Stimulated activated CD8-positive, alpha-beta memory T cell treated with anti-CD3 and anti-CD28 coated beads, Interleukin-4, amount 100 ng/mL, for 48 hours (primary cell): ENCODE measurements at places on chromosomes 6 and 20.

DNA sequence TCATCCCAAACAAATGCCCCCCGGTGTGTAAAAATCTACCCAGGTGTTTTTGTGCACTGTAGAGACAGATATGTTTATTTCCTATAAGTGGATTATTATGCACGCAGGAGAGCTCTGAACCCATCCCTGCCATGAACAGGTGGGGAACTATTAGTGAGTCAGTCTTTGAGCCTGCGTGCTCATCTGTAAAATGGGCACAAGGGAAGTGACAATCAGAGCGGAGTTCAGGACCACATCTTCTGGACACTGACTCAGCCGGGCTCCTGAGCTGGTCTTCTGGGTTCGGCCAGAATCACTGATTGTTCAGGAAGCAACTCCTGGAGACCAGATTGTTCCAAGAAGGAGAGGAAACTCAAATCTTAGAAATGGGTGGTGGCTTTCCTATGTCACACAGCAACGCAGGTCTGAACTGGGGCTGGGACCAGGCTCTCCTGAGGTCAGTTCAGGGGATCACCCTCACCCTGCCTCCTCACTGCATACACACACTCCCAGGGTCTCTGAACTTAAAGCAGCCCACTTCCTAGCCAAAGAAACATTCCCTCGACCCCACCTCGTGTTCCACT, 27.3 kb upstream of the TGM2 start:
- DNase-seq, result no peak

DNA sequence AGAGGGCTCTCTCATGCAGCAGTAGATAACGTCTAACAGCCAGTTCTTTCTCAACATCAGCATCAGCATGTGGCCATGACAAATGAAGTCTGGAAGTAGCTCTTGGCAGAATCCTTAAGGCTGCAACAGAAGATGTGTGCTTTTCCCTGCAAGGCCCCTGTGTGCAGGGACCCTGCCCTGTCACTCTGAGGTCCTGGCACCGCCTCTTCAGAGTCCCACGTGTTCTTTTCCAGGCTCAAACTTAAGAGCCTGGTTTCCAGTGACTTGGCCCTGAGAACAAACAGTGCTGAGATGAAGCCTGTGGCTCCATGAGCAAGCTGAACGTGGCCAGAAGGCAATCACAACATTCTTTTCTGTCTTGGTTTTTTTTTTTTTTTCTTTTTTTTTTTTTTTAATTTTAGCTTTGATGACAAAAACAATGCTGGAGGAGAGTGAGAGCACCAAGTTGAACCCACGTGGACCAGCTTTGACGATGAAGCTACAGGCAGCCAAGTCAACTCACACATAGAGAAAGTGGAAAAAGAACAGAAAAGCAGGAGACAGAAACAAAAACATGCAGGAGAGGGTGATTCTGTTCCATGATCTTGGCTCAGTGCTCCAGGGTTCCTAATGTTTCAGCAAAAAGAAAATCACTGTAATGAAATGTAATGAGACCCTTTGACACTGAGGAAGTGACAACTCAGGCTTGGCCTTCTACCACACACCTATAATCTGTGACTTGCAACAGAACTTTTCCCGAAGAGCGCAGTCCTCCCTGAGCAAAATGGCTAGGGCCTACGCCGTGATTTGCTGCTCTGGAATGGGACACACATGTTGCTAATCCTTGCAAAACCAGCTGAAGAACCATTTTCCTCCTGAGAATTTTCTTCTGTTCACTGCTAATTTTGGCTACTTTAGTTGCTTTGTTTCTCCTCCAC, 86.1 kb downstream of the FOXC1 start:
- no peak for DNase-seq

- DNase-seq, result no peak
Observed at GRCh38 chr20:37329481-37330165, 16.3 kb upstream of the SRC start.

DNA sequence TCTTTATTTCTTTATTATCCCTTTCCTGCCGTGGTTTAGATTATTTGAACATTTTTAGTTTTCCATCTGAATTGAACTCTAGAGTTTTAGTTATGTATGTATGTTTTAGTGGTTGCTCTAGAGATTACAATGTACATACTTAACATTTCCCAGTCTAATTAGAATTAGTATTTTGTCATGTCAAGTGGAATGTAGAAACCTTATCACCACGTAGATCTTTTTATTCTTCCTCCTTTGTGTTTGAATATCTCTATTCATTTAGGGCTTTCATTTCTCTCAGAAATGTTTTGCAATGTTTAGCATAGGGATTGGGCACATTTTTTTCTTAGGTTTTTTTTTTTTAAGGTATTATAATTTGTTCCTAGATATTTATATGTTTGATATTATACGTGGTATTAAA, 73.1 kb upstream of the EZR start:
- DNase-seq, result no peak

- DNase-seq, result no peak
Observed at GRCh38 chr6:163062790-163063189, 335.0 kb downstream of the PACRG start.

GRCh38 chr6:44556046-44556445, 168.5 kb downstream of the CDC5L start:
- DNase-seq, result no peak

DNA sequence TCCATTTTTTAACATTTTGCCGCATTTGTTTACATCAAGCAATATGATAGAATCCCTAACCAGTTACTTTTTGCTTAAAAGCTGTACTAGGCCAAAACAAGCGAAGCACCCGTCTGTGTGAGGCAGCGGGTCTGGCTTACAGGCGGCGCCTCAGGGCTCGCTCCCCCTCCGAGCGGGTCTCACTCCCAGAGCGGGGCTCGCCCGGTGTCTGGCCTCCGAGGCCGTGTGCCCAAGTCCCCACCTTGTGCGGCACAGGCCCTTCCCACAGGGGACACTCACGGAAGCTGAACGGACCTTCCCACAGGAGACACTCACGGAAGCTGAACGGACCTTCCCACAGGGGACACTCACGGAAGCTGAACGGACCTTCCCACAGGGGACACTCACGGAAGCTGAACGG, 23.4 kb downstream of the ZBTB46 start:
- DNase-seq, result no peak

GRCh38 chr20:21147593-21147992, 21.7 kb downstream of the KIZ start:
- DNase-seq, result no peak

- DNase-seq, result no peak
Observed at GRCh38 chr6:151904631-151905030, 97.1 kb downstream of the ESR1 start.

DNA sequence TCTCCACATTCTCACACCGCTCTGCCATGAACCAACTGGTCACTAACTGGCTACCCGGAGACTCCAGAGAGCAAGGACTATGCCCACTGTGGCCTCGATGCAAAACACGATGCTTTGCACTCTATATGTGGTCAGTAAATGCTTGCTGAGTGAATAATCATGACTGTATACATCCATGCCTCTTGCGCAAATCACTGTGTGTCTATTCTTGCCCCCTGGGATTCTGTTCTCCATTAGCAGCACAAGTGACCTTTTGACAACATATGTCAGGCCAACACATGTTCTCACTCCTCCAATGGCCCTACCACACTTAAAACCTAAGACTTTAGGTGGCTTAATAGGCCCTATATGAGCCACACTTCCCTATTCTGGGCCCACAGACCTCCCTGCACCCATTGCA, 16.9 kb downstream of the KIF16B start:
- DNase-seq, result no peak

DNA sequence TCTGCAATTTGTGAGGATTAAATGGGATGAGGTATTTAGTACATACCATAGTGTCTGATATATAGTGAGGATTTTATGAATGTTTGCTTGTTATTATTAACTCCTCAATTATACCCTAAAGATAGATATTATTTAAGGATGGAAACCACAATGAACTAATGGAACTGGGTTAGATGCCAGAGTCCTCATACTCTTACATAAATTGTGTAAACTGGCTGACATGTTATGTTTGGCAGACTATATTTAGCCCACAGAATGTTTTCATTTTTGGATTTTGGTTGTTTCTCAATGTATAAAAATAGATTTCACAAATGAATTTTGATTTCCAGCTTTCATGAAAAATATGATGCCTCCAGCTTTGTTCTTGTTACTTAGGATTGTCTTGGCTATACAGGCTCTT, 37.6 kb downstream of the HTR1B start:
- DNase-seq, result no peak

DNA sequence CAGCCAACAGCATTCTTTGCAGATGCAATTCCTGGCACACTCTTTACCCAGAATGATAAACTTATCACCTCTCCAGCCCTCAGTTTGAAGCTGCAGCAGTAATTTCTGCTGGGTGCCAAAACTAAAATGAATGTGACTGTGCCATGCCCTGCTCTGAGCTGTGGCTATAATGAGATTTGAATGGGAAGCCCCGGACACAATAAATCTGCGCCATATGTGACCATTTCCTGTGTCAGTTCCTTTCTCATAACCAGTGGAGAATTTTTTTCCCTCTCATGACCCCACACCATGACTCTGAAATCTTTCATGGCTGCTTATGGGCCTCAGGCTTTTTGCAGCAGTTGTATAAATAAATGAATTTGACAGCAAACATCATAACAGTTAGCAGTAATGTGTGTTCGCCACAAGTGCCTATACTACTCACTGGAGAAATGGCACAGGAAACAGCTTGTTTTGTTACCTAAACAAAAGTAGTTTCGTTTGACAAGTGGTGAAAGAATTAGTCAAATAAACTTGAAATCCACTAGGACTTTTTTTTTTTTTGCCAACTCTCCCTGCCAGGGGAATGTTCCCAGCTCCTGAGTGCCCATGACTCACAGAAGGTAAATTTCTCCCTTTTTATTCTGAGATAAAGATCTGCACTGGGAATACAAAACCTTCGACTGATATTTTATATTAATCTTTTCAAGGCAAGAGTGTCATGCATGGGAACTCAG, 408.4 kb downstream of the PKHD1 start:
- DNase-seq, result no peak

DNA sequence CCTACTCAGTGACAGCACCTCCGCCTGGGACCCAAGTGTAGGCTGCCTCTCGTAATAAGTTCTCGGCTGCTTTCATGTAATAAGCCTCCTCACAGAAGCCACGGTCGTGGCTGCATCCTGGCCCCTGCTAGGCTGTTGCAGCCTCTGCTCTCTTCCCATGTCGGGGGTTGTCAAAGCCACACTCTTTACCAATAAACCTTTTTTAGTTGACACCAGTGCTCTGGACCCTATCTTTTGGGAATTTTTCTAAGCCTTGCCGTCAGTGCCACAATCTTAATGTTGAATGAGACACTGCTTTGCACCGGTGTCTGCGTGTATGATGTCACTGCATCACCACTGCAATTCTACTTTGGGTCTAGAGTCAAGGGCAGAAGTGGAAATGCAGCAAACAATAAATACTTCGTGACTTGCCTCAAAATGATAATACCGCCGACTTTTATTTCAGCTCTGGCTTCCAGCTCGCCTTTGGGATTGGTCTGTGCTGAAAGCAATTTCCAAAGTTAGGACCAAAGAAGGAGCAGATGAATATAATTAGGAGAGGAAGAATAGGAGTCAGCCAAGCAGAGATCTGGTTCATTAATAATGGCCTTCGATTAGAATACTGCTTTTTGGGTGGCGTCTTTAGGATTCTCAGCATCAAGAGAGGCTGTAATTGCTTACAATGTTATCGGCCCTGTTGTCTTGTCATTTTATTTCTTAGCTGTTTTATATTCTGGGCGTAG, 57.6 kb upstream of the CCN6 start:
- no peak for DNase-seq

DNA sequence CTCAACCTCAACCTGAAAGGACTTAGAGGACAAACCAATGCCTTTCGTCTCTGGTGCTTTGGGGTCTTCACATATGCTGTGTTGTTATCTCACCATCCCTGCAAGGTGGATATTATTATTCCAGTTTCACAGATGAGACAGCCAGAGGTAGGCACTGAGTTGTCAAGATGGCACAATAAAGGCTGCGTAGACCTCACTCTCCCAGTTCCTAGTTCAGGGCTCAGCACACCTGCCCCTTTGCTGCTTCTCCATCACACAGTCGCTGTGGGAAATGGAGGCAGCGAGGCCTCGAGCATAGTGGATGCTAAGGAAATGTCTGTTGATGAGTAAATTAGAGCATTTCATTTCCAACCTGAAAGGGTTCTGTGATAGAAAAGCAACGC, 22.0 kb downstream of the FOXP4 start:
- DNase-seq, result no peak

GRCh38 chr6:168778201-168778600, 337.2 kb downstream of the SMOC2 start:
- no peak for DNase-seq

DNA sequence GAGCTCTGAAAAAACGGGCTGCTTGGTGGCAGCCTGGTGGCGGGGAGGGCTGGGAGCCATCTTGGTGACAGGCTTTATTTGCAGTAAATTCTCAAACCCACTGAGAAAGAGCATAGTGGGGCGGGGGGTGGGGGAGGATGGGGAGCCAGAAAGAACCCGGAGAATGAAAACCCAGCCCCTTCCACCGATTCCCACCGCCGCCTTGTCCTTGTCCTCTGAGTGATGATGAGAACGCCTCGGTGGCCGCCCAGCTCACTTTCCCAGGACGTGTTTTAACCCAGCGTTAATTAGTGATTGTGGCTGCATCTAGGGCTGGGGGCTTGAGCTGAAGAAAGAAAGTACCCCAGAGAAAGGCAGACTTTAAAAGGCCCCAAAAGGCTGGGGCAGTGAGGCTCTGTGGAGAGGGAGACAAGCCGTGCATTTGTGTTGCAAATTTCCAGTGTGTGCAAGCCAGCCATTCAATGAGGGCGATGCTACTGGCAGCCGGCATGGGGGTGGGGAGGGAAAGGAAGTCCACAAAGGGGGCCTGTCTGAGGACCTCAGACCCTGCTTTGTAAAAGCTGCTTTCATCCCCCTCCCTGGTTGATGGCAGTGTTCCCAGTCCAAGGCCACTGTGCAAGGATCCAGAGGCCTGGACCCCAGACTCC, 6.2 kb upstream of the GHRH start:
- DNase-seq, result no peak

GRCh38 chr20:12177657-12178293, 260.1 kb downstream of the BTBD3 start:
- DNase-seq, result no peak

DNA sequence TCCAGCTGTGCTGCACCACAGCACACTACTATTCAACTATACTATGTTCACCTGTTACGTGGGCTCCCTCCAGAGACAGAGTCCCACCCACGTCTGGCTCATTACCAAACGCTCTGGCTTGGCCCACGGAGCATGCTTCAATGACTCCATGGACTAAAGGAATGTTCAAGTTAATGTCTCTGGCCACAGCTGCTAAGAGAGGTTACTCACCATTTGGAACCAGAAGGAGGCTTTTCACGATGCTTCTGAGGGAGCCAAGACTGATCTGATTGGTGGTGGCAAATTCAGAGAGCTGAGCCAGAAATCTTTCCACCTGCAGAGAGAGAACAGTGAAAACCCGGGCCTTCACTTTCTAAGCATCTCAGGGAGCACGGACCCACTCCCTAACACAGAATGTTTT, 15.6 kb downstream of the COMMD7 start:
- DNase-seq, result no peak

- DNase-seq, result no peak
Observed at GRCh38 chr6:146028851-146029572, at the start of gene GRM1. GRM1 (plus strand) TSS chr6:146029062; CDS start chr6:146029518, 456 bp downstream.

GRCh38 chr6:93083337-93084230, 335.8 kb downstream of the EPHA7 start:
- no peak for DNase-seq
